Substantia nigra (tissue), 51 donors: ENCODE measurements at places on chromosomes 16 and 17.

- DNase-seq = no peak
Observed at GRCh38 chr16:72853575-72854266, 194.2 kb downstream of the ZFHX3 start.

- DNase-seq = no peak
Observed at GRCh38 chr17:46968224-46968834, 10.7 kb downstream of the RPRML start.

- DNase-seq = no peak
Observed at GRCh38 chr17:8469964-8470363, 34.3 kb downstream of the NDEL1 start.

GRCh38 chr16:65644821-65645220 lies 523.0 kb upstream of the CDH11 start:
- no peak for DNase-seq

GRCh38 chr16:57118461-57119084 lies 26.2 kb downstream of the CPNE2 start:
- DNase-seq = no peak

DNA sequence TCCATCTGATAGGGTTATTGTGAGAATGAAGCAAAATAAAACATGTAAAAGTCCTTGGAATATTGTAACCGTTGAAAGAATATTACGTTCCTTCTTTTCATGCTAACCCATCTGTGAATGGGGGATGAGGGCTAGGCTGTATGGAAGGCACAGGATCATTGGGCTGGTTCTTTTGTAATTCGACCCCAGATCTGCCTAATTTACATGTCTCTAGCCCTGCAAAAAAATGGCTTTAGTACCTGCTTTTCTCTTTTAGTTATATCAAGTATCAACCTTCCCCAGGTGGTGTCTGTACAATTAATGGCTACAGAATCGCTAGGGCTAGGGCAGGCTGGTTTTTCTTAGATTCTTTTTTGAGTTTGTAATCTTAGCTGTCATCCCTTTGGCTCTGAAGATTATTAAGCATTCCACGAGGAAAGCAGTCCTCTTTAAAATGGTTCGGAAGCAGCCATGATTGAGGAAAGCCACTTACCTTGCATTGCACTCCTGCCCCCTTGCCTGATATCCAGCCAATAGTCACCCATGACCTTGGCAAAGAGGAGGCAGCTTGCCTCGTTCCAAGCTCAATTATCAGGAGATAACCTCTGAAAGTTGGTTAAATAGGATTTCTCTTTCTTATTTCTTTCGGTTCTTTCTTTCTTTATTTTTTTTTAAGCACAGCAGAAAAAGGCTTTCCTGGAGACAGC lies 153.9 kb upstream of the ZKSCAN2 start:
- DNase-seq = no peak

DNA sequence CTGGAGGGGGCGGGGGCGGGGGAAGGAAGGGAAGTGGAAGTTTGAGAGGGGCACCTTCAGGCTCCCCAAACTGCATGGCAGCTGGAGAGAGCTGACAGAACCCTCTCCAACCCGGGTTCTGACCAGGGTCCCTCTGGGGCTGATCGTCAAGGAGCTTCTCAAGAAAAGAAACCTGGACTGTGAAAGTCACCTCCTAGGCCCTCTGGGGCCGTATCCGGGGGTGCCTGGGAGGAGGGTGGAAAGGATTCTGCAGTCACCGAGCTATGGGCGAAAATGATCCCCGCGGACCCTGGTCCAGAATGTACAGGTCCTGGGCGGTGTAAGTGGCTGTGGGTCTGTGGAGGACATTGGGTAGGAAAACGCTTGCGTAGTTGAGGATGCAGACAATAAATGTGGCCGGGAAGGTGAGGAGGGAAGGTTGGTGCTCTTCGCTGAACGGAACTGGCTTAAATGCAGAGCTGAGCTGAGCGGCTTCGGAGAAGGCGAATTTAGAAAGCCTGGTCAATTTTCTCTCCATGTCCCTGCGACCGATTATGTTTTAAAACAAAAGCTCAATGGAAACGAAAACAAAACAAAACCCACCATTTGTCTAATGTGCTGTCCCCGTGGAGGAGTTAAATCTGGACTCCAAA lies 3.6 kb upstream of the LHX1 start:
- no peak for DNase-seq
